Neural crest cell (in vitro differentiated cells): ENCODE measurements at places on chromosomes 3 and 15. TPM values are rescaled to one million over a fixed set of nuclear protein-coding genes. Genes with fewer than 3 reads are reported as not detected.

- DNase-seq, result no peak
Observed at GRCh38 chr3:69032142-69032541, 18.7 kb upstream of the EOGT start.

Gene KNG1
- total RNA-seq, result not detected in 2 replicates

Gene FES
- total RNA-seq, result 2.8 TPM in 2 replicates

Gene CHRM5
- total RNA-seq, result not detected in 2 replicates

- no peak for DNase-seq
Observed at GRCh38 chr15:96818861-96819260, 488.4 kb downstream of the NR2F2 start.

Gene GPR87
- total RNA-seq, result not detected in 2 replicates

DNA sequence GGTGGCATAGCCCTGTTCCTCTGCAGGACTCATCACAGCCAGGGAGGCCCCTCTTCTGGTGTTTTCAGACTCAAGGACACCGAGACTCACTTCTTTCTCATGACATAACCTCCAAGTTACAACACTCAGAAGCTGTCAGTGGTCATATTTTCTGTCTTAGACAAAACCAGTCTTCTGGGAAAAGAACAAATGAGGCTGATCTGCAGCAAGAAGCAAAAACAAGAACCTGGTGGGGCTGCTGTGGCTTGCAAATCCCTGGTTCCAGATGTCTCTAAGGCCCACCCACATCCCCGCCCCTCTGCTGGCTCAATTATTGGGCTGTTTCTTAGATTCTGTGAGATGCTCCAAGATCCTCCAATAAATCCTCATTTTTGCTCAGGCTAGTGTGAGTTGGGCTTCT lies 16.6 kb upstream of the LOXL1 start:
- DNase-seq, result no peak

Gene KBTBD8
- 9.9 and 10.8 TPM in 2 replicates for total RNA-seq

DNA sequence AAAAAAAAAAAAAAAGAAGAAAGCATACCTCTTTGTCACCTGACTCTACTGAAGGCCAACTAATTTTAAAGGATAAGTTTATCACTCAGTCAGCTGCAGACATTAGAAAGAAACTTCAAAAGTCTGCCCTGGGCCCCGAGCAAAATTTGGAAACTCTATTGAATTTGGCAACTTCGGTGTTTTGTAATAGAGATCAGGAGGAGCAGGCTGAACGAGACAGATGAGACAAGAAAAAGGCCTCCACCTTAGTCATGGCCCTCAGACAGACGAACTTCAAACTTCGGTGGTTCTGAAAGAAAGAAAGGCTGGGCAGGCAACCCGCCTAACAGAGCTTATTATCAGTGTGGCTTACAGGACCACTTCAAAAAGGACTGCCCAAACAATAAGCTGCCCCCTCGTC lies 18.5 kb downstream of the GLDN start:
- no peak for DNase-seq

DNA sequence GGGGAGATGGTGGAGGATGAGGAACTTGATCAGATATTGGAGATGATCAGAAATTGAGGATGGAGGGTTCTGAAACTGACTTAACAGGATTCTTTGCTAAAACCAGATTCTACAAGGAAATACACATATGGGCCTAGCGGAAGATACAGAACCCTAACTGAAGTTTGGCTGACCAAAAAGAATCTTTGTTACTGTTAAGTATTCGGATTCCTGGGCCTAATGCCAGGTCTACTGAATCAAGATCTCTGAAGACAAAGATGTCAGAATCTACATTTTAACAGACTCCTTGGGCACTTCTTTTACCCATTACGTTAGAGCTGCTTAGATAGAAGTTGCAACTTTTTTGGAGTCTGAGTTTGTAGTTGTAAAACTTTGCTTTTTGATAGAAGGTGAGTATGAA lies 137.7 kb downstream of the FNDC3B start:
- DNase-seq, result no peak

Gene DAZL
- total RNA-seq, result not detected in 2 replicates

Gene CFAP100
- total RNA-seq, result 1.1 and 1.7 TPM in 2 replicates

Gene LRIG1
- 167 and 178 TPM in 2 replicates for total RNA-seq

DNA sequence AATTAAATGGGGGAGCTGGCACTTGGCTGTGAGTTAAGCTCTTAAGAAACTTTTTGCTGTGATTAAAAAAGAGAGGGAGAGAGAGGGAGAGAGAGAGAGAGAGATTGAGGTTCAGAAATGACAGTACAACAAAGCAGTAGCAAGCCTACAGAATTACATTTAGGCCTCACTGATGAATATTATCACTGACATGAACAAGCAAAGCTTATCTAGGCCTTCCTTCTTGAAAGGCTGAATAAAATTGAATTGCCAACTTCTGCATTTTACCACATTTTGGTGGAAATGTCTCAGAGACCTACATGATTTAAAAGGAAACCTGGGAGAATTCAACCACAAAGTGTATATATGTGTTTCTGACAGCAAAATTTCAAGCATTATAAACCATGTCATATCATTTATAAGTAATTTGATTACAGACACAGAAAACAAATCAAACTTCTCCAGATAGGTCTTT lies 530.8 kb downstream of the SOX2 start:
- DNase-seq, result no peak

DNA sequence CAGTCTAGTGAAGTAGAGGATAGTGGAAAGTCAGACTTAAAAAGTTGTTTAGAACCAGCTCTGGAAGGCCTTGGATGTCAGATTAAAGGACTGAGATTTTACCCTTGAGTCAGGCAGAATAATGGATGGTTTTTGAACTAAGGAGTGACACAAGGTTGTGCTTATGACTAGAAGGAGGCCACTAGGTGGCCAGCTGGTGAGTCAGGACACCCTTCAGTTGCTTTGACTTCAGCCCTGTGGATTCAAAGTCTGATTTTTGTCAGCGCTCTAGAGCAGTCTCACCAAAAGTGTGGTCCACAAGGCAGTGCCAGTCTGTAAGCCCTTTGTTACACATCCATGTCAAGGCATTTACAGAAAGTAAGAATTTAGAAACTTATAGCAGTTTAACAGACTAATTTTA lies 3.8 kb upstream of the GABPB1 start:
- no peak for DNase-seq

DNA sequence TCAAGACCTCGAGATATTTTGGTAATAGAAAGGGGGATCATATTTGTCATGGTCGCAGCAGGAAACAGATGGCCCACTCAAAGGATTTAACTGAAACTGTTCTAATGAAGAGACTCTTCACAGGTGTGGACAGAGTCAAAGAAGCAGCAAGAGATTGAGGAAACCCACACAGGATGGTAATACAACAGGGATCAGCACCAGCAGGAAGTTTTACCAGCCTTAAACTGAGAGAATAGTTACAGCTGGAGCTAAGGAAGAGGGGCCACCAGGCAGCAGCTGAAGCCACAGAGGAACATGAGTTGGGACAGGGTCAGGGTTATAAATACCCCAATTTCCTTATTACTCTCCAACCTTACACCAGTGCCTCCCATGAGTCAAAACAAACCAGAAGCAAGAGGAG lies 131.8 kb upstream of the UBE2E2 start:
- no peak for DNase-seq

- DNase-seq, result no peak
Observed at GRCh38 chr3:191529992-191530391, 69.0 kb downstream of the PYDC2 start.

- DNase-seq, result no peak
Observed at GRCh38 chr3:155502630-155503029, 209.1 kb upstream of the STRIT1 start.

GRCh38 chr3:9704347-9705322 lies 1.0 kb downstream of the CPNE9 start:
- peak; percentile 59 for DNase-seq
